ENCODE measurements at places on chromosomes 6 and 20.

DNA sequence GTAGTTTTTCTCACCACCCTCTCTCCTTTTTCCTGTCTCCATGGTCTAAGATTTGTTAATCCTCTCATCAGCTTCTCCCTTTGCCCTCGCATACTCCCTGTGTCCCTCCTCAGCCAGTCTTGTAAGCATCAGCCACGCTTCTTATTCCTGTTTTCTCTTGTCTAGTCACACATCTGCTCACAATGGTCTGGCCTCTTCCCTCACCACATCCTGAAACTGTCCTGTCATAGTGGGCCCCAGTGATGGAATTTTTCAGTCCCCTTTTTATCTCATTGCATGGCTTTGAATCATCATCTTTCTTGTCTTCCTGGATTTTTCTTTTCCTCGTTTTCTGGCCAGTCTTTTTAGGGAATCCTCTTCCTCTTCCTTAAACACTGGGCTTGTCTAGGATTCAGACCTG lies 57.2 kb downstream of the GFRA4 start:
- DNase-seq = no peak

GRCh38 chr6:70894001-70894400 lies 62.9 kb downstream of the B3GAT2 start:
- DNase-seq = no peak

GRCh38 chr6:51792273-51793030 lies 295.0 kb downstream of the PKHD1 start:
- no peak for DNase-seq

- DNase-seq = no peak
These were observed 254.4 kb downstream of the NRN1 start for GRCh38 chr6:5752391-5752680.

DNA sequence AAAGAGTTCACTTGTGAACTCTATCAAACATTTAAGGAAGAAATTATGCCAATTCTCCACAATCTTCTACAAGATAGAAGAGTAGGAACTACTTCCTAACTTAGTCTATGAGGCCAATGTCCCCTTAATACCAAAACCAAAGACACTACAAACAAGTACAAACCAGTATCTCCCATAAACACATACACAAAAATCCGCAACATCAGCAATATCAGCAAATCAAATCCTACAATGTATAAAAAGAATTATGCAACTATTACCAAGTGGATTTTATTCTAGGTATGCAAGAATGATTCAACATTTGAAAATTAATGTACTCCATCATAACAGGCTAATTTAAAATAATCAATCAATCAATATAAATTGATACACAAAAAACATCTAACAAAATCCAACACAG lies 45.4 kb downstream of the SYCP2 start:
- no peak for DNase-seq

Data from activated naive CD4-positive, alpha-beta T cell (primary cell).